ENCODE measurements at places on chromosomes 3 and 15.

DNA sequence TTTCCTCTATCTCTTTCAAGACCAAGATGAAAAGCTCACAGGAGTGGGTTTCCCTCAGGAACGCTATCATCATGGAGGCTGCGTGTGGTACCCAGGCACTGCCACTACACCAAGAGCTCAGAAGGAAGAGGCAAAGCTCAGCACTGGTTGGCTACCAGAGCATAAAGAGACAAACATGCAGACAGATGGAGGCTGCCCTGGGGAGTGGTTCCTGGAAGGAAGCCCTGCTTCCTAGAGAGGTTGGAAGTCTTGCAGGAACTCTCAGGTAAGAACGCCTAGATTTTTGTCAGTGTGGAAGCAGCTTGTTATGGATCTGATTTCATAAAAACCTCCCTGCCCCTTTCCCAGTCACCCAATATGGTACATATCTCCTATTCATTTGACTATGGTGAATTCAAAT is 49.9 kb upstream of the ADCY5 start:
- no peak for DNase-seq

DNA sequence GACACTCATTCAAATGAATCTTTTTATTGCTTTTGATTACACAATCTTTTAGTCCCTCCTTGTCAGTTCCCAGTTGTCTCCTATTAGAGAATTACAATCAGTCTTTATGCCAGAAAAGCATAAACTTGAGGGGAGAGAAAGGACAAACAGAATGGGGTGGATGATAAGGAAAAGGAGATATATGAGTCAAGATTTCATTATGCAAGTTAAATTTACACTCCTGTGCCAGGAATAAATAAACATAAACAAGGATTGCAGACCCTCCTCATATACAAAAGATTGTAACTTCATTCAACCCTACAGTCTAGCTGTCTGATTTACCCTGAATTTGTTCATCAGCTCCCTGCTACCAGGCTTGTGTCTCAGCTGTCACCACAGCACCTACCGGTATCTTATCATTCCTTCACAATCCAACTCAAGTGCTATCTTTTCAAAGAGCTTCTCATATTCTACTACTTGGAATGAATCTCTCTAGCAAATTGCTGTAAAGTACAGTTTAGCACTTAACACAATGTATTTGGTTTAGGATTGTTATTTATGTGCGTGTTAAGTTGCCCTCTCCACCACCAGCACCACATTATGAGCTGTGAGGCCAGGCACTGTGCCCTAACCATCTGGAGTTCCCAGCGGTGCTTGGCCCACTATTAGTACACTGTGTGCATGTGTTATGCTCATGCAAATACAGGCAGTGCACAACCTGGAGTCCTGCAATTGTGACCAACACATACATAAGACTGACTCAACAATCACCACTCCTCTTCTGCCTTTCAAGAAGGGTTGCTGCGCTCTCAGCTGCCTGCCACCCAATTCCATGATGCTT is 504.1 kb downstream of the TBL1XR1 start:
- DNase-seq: no peak

GRCh38 chr3:128844502-128844901 is 34.9 kb upstream of the ACAD9 start:
- DNase-seq: no peak

DNA sequence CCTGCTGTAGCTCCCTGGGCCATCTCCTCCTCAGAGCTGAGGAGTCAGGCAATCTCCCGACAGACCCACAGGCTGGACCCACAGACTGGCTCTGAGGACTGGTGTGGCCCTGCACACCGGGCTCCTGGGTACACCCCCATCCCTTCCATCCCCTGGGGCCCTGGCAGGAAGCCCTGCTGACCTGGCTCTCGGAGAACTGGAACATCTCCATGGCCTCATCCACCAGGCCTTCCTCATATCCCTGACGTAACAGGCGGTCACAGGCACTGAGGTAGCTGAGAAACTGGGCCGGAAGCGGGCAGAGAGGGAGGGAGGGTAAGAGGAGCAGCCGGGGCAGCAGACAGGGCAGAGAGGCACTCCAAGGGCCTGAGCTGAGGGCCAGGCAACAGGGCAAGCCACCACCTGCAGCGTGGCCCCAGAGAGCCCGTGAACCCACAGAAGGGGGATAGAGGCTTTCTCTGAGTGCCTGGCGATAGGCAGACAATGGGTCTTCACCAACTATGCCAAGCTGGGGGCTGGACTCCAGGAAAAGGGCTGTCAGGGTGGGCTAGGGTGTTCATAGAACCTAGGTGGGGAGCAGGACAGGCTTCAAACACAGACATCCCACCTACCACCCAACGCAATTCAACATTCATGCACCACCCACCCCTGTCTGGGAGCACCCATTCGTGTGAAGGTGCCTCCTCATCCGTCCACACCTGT is 17.9 kb downstream of the KBTBD13 start:
- DNase-seq: no peak
